ENCODE measurements at places on chromosomes 2 and 18.

- DNase-seq: no peak
These were observed 34.9 kb upstream of the AFTPH start for GRCh38 chr2:64489081-64489751.

GRCh38 chr2:177666408-177666807 lies 273.8 kb downstream of the AGPS start:
- no peak for DNase-seq

DNA sequence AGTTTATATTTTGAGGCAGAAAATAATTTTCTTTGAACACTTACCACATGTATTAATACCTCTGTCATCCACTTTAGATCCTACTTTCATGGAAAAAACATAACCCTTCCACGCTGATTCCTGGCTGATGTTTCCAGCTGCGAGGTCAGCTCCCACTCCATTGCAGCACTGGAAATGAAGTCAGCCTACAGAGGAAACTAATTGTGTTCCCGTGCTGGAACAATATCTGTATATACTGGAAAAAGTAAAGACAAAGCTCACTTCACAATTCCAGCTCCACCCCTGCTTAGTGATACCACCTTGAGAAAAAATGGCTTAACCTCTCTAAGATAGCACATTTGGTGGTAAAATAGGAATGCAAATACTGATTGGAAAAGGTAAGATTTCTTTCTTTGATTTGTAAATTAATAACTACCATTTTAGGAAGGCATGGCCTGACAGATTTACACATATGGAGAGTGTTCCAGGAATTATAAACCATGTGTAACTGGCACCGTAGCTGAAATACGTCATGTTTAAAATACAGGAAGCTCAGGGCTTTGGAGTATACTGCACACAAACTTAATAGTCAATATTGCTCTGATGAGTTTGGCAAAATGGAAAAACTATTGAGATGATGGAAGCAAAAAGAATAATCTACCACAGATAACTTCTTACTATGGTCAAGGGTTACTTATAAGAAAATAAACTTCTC lies 90.0 kb downstream of the TRIB2 start:
- no peak for DNase-seq

- no peak for DNase-seq
These were observed 961.6 kb upstream of the LRRTM1 start for GRCh38 chr2:81266106-81266505.

GRCh38 chr18:46002934-46003333 lies 35.8 kb upstream of the EPG5 start:
- DNase-seq: no peak

- DNase-seq: no peak
These were observed 386.2 kb downstream of the PTPRM start for GRCh38 chr18:7953095-7953958.

DNA sequence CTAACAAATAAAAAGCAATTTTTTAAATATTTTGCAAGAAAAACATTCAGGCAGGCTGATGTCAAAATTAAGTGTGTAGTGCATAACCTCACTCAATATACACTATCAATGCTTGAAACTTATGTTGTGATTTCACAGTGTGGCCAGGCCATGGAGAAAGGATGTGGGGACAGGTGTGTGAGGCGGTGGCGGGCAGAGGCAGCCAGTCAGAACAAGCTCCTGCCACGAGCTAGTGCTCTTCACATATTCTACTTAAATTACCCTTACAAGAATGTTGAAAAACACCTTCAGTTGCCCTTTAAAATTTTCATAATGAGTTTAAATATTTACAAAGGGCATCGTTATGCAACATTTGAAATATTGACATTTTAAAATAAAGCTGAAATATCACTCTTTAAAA lies 43.2 kb downstream of the CYB5A start:
- no peak for DNase-seq

GRCh38 chr2:74334931-74335333 lies 8.3 kb downstream of the SLC4A5 start:
- peak; percentile 36 for DNase-seq

- DNase-seq: no peak
These were observed 6.9 kb upstream of the CASP10 start for GRCh38 chr2:201176081-201176481.

DNA sequence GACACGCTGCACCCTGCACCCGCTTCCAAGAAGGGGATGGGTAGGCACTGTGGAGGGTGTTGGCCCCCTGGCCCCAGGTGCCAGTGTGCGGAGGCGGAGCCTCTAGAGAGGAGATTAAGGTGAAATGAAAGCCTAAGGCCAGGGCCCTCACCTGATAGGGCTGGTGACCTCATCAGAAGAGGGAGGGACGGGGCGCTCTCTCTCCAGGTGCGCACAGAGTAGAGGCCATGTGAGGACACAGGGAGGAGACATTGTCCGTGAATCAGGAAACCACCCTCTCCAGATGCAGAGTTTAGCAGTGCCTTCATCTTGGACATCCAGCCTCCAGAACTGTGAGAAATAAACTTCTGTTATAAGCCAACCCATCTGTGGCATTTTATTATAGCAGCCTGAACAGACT lies 62.3 kb downstream of the PSMG2 start:
- DNase-seq: no peak

GRCh38 chr2:12918138-12918834 lies 201.6 kb downstream of the TRIB2 start:
- DNase-seq: no peak

GRCh38 chr2:11539317-11540147 lies 5.7 kb downstream of the GREB1 start:
- no peak for DNase-seq

DNA sequence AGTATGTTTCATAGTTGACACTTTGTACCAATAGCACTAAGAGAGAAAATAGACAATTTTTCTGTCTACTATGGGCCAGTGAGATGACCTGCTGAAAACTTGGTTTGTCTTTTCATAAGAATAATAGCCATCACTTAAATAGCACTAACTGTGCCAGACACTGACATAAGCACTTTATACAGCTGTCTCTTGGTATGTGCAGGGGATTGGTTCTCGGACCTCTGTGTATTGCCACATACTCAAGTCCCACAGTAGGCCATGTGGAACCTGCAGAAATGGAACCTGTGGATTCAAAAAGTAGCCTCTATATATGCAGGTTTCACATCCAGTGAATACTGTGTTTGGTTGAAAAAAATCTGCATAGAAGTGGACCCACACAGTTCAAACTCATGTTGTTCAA lies 126.7 kb downstream of the XRCC5 start:
- DNase-seq: no peak

GRCh38 chr18:78925557-78926242 lies 53.9 kb upstream of the SALL3 start:
- DNase-seq: no peak

DNA sequence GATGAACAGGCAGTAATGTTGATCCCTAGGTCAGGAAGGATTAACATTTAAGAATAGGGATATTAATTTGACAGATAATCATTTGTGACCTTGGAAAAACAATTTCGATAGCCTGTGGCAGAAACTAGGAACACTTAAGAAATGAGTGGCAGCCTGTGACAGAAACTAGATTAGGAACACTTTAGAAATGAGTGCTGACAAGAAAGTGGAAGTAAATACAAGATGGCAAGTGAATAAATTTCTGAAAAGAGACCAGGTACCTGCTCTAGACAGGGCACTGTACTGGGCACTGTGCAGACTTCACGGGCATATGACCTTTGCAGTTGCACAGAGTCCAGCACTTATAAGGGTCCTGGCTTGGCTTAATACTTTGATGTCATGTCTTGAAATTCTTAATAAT lies 5.5 kb upstream of the HNRNPA3 start:
- DNase-seq: no peak

DNA sequence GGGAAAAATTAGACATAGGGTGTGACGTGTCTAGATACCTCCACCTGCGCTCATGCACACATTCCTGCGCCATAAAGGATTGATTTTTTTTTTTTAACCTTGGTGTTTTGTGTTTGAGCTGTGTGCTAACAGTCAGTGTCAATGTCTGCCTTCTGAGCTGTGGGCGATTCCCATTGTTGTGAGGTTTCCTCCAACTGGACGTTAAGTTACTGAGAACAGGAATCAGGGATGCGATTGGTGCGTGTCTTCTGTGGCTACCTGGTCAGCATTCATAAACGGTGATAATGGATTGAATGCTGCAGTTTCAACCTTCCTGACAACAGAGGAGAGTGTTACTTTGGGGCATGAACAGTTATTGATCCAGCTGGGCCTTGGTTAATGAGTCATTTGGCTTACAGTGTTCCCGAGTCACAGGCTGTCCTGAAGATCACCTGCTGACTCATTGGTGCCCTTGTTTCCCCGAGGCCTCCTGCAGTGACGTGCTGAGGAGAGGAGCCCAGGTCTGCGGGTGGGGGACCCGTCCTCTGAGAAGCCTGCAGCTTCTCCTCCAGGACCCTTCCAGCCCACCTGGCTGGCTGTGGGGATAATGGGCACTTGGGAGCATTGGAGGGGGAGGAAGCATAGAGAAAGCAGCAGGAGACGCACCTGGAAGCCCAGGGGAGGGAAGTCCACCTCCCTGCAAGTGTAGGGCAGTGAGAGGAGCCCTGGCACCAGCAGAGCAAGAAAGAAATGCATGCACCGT lies 25.8 kb upstream of the CABYR start:
- no peak for DNase-seq

- no peak for DNase-seq
These were observed 215.7 kb downstream of the MREG start for GRCh38 chr2:215797676-215798075.

- no peak for DNase-seq
These were observed 110.9 kb downstream of the INHBB start for GRCh38 chr2:120456867-120457266.

GRCh38 chr2:235518322-235519090 lies 24.7 kb downstream of the AGAP1 start:
- no peak for DNase-seq

All from T-helper 22 cell (primary cell).